ENCODE measurements at places on chromosomes 4 and X. TPM values are rescaled to one million over a fixed set of nuclear protein-coding genes. Genes with fewer than 3 reads are reported as not detected.

The DGAT2L6 gene
- not detected for total RNA-seq

- no peaks in the 10 kb centered on the region for H3K4me1 ChIP-seq
- no peak for DNase-seq
- no peaks in the 10 kb centered on the region for H3K36me3 ChIP-seq
- H3K27me3 ChIP-seq = no peaks in the 10 kb centered on the region
- H3K27ac ChIP-seq = no peak overlapping the region
- no peak overlapping the region for H3K4me3 ChIP-seq
Measured at GRCh38 chr4:140300271-140300970, 73.0 kb upstream of the SCOC start.

DNA sequence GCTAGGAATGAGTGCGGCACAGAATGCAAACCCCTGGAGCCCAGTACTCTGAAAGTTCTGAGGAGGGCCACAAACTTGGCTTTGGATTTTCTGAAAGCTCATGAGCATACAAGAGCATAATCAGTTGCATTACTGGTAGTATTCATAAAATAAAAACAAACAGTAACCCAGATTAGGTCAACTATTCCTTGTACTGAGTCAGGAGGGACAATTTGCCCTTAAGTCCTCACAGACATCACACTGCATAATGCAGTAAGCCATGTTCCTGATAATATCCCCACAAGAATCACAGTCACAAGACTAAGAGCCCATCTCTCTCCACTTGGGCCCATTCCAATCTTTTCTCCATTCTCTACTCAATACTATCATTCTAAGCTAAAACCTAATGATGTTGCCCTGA lies 126.9 kb upstream of the NEIL3 start:
- no peaks in the 10 kb centered on the region for H3K36me3 ChIP-seq
- H3K27ac ChIP-seq = no peak overlapping the region
- no peaks in the 10 kb centered on the region for H3K27me3 ChIP-seq
- no peak for DNase-seq
- H3K4me3 ChIP-seq = no peak overlapping the region

DNA sequence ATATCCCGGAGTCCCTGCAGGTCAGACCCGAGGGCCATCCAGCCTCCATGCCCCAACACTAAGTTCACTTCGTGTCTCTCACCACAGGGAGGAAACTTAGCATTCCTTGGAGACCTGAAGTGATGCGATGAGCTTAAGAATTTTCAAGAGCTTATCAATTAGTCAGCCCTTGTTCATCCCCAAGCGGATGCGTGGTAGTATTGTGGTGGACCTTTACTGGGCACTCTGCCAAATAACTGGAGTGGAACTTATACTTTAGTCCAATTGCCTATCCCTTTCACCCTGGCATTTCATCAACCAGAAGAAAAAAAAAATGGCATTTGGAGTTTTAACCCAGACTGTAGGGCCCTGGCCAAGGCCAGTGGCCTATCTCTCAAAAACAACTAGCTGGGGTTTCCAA lies 137.1 kb downstream of the RELL1 start:
- H3K4me3 ChIP-seq = no peak overlapping the region
- H3K27ac ChIP-seq = no peak overlapping the region
- no peaks in the 10 kb centered on the region for H3K27me3 ChIP-seq
- no peak for DNase-seq

The HELT gene
- total RNA-seq = not detected

The ZC4H2 gene
- total RNA-seq = 12.9 TPM

The IL1RAPL1 gene
- 3.0 TPM for total RNA-seq

Measured in right atrium auricular region (tissue), 2 donors.